Hepatocyte (in vitro differentiated cells): ENCODE measurements at places on chromosomes 1 and 21. TPM values are rescaled to one million over a fixed set of nuclear protein-coding genes. Genes with fewer than 3 reads are reported as not detected.
A peak's percentile ranks its signal among the peaks of the same experiment; 100 is the strongest.

Gene RHCE
- 0.27 and 0.80 TPM in 2 replicates for polyA plus RNA-seq

Gene PTPN14
- 7.3 and 9.5 TPM in 2 replicates for polyA plus RNA-seq

DNA sequence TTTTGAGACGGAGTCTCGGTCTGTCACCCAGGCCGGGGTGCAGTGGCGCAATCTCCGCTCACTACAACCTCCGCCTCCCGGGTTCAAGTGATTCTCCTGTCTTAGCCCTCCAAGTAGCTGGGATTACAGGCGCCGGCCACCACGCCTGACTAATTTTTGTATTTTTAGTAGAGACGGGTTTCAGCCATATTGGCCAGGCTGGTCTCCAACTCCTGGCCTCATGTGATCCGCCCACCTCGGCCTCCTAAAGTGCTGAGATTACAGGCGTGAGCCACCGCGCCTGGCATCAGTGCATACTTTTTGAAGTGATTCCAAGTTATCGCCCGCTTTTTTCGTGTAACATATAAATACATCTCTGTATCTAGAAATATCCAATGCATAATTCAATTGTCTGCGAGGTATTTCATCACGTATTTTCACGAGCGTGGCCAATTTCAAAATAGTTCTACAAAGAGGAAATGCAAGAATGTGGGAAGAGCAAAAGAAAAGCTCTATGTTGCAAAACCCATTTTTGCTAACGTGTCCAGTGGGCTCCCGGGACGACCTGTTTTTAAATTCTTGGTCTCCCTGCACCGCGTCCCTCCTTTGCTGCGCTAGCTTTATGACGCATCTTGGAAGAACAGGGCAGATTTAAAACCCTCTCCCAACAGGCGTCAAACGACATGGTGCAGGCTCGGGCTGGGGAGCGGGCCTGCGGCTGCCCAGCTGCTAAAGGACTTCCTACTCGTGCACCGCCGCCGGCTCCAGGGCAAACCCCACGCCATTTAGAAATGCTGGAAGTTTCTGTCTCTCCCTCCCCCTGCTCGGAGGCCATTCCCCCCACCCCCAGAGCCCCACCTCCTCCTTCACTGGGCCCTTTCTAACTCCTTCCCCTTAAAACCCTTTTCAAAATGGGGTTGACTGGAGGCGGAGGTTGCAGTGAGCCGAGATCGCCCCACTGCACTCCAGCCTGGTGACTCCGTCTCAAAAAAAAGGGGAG, 923 bp upstream of the IFNGR2 start:
- DNase-seq: peak; percentile 78

Gene DMRTA2
- polyA plus RNA-seq: not detected in 2 replicates

- no peak for DNase-seq
Observed at GRCh38 chr1:60615666-60616065, 466.7 kb upstream of the NFIA start.

DNA sequence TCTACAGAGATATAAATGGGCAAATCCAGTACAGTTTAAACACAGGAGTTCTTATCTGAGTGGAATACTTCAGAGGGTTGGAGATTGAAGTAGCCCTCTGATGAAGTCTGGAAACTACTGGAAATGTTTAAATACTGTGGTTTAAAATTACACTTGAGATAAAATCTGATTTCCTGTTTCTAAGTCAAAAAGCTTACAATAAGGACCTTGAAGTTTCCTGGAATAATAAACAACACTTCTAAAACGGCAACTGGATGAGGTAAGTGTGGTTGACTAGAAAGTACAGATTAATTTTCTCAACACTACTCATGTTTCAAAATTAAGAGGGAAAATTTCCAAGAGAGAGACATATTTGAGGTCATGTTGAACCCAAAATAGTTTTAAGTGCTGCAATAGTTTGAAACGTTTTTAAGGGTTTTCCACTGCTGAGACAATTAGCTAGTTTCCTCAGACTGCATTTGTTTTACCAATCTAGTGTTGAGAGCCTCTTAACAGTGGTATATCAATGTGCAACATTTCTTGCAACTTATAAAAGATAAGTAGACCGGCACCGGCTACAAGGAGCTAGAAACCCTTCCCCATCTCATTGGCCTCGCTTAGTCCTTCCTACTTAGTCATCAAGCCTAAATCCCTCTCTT, 27.4 kb downstream of the KCNA3 start:
- no peak for DNase-seq

Gene RNU1-3
- not detected in 2 replicates for polyA plus RNA-seq

DNA sequence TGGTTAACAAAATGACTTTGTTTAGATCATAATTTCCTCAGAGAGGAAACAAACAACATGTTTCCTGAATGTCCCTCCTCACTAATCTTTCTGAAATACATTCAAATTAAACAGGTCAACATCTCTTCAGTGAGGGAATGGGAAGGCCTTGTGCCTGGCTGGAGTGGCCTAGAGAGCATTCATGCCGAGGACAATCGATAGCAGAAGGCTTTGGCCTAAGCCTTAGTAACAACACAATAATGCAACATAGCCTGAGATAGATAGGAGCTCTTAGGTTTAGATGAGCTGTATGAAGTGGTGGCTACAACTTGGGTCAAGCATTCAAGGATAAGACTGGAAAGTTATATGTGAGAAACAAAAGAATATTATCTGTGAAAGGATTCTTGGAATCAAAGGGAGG, 37.4 kb downstream of the ILDR2 start:
- no peak for DNase-seq

Gene PLEKHN1
- polyA plus RNA-seq: 2.4 and 5.6 TPM in 2 replicates

Gene CFAP45
- polyA plus RNA-seq: not detected in 2 replicates

DNA sequence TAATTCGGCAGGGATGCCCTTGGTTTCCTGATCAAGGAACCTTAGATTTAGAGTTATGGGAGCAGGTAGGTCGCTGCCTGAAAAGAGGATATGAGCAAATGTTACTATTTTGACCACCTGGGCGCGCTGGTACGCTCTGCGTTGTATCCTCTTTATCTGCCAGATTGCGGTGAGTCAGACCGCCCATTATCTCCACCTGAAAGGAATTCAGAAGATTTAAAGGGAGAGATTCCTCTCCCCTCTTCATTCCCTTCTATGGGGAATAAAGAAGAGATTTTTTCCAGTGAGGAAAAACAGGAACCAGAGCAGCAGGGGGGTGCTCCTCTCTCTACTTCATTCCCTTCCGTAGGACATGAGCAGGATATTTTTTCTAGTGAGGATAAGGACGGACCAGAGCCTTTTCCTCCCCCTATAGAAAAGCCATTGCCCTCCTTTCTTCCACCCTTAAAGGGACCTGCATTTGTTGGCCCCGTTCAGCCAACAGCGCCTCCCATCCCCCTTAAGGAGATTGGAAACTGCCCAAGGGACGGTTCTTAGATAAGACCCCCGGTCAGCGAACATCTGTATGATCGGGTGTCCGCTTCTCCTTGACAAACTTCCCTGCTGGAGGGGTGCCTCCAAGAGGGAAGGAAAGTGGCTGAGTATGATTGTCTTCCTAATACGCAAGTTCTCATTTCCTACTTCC, 34.1 kb downstream of the CLCA1 start:
- DNase-seq: peak; percentile 82

Gene PCP4
- polyA plus RNA-seq: 6.0 and 6.9 TPM in 2 replicates

Gene CASP9
- polyA plus RNA-seq: 13.5 and 14.2 TPM in 2 replicates

- no peak for DNase-seq
Observed at GRCh38 chr21:35043549-35043948, 5.6 kb downstream of the RUNX1 start.

Gene INAVA
- 60.8 and 79.7 TPM in 2 replicates for polyA plus RNA-seq

GRCh38 chr1:107590900-107591622, 373.9 kb downstream of the VAV3 start:
- DNase-seq: no peak

Gene MORC3
- 10.8 and 12.3 TPM in 2 replicates for polyA plus RNA-seq

- DNase-seq: no peak
Observed at GRCh38 chr1:115409094-115410015, 71.3 kb upstream of the NGF start.

DNA sequence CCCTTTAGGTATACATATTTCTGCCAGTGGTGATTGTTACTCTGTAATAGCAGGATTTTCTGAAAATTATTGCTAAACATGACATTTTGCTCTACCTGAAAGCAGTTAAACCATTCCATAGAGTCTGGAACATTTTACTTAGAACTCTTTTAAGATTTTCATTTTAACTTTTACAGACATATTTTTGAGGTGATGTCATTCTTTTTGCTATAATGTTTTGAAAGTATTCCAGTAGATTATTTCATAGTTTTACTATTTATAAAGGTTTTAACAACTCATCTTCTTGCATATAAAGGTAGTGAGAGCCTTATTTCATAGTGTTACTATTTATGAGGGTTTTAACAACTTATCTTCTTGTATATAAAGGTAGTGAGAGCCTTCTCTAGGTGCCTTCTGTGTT, 42.9 kb downstream of the PTBP2 start:
- no peak for DNase-seq

DNA sequence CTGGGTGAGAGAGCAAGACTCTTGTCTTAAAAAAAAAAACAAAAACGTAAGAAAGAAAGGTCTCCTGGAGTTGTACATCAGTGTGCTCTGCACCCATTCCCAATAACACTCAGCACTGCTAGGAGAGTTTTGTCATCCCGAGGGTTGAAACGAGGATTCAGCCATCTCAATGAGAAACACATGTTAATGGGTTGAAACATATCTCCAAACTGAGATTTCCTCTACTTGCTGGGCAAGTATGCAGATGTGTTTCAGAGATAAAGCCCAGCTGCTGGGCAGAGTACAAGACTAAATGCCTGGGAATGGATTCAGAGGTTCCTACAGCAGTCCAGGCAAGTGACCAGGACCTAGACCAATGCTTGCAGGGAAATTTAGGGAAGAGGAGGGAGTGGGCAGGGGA, 2.6 kb upstream of the MFN2 start:
- no peak for DNase-seq

DNA sequence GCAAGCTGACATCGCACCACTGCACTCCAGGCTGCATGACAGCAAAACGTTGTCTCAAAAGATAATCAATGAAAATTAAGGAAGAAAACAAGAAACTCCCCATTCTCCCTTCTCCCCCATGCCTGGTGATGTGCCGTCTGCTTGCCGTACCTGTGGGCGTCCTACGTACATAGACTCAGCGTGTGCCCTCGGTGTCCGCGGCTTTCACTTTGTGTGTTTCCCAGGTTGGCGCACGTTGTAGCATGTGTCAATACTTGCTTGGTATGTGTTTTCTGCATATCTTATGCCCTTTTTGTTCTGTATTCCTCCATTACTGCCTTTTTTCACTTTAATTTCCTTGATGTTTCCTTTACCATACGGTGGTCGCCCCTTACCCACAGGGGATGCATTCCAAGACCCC, 53.8 kb downstream of the PCNT start:
- DNase-seq: no peak

DNA sequence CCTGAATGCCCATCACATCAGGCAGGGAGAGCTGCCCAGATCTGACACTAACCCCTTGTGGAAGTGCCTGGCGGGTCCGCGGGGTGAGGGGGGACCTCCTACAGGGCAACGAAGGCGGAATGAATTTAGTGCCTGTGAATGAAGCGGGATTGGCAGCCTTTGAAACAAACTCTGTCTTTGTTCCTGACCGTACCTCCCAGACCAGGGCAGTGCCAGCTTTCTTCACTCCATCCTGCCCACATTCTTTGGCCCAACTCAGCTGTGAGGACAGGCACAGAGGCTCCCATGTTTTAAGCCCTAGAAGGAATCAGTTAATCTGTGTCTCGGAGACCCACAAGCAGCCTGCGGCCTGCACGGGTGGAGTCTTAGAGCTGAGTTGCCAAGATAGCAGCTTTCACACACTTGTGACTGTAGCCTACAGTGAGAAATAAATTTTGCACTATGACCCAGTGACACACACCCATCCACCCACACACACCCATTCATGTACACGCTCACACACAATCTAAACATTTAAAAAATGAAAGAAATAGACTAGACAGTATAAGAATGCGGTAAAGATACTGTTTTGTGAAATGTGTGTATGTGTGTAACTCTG, 60.1 kb upstream of the USP24 start:
- no peak for DNase-seq

DNA sequence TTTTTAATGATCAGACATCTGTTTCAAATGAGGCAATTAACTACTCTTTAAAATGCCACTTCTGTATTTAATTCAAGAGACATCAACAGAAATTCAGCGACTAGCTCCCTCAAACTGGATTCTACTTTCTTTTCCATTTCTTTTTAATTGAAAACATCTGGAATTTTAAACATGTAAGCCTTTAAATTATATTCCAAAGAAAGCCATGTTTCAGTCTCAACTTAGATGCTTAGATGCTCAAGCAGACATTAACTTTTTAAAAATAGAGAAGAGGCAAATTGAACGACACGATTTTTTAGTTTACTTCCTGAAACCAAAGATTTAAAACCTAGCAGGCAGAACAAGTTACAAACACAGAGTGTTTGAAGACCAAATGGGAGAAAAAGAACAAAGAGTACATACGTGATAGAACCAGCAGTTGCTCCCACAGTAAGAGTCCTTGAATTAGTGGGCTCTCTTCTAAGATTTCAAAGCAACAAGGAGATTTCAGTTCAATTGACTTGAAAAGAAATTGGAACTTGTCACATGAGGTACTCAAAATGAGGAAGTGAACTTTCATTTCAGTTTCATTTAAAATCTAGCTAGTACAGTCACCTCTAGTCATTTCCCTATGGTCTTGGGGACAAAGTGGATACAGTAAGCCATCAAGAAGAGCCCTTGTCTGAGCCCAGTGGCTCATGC, at the start of gene CTSS:
CTSS (minus strand) TSS at position 483 of the 681 bp plus-strand sequence. CDS start 1,015 bp downstream, outside the sequence.
- no peak for DNase-seq

DNA sequence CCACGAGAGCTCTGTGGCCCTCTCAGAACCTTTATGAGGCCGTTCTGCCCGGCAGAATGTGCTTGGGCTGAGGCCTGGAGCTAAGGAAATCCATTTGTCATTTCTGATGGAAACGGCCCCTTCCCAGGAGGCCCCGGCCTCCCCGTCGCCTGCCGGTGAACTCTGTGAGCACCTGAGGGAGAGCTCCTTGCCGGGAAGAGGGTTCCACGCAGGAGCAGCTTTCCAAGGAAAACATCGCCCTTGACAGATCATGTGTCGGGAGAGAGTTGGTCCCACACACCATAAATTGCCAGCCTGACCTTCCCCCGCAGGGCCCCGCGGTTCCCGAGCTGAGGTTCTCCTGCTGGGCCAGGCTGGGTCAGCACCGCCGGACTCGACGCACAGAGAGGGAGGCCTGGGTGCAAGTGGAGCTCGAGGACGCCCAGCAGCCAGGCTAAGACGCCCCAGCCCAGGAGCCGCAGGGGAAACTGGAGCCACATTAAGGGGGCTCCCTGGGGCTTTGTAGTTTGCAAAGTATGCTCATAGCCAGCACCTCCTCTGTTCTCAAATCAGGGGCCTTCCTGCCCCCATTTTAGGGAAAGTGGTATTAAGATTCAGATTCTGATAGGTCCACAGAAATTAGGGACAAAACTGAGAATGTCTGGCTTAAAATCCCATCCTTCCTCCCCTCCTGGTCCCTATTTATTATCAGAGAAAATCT, 239.5 kb downstream of the FOXD2 start:
- no peak for DNase-seq

GRCh38 chr1:116972674-116973030, 28.9 kb upstream of the CD101 start:
- no peak for DNase-seq
